ENCODE measurements at places on chromosomes 12 and 14. TPM values are rescaled to one million over a fixed set of nuclear protein-coding genes. Genes with fewer than 3 reads are reported as not detected.

The ITGA5 gene
- 174 TPM for total RNA-seq

The DENND5B gene
- total RNA-seq, result 1.2 TPM

The SRRM4 gene
- not detected for total RNA-seq

The CCND2 gene
- total RNA-seq, result 172 TPM

The REM2 gene
- 4.5 TPM for total RNA-seq

The TMEM132D gene
- not detected for total RNA-seq

The C14orf180 gene
- total RNA-seq, result not detected

The FRS2 gene
- 30.2 TPM for total RNA-seq

The SERPINA10 gene
- total RNA-seq, result not detected

The PTGER2 gene
- total RNA-seq, result 57.7 TPM

The PLBD1 gene
- total RNA-seq, result 0.38 TPM

The B3GNT4 gene
- total RNA-seq, result 1.4 TPM

The CREBL2 gene
- total RNA-seq, result 34.1 TPM

The C14orf132 gene
- total RNA-seq, result 3.5 TPM

The HNRNPA1 gene
- total RNA-seq, result 1,133 TPM

The BCL2L14 gene
- total RNA-seq, result 0.51 TPM

The PROX2 gene
- total RNA-seq, result 0.10 TPM

The ASB2 gene
- 5.4 TPM for total RNA-seq

The CLEC2A gene
- not detected for total RNA-seq

The PLA2G1B gene
- total RNA-seq, result not detected

The NPFF gene
- total RNA-seq, result not detected

The PLEKHG7 gene
- total RNA-seq, result not detected

The RAD9B gene
- not detected for total RNA-seq

The RPAP3 gene
- 29.5 TPM for total RNA-seq

The IKZF4 gene
- 14.4 TPM for total RNA-seq

The ANKS1B gene
- 0.19 TPM for total RNA-seq

The CCDC63 gene
- not detected for total RNA-seq

The CMKLR1 gene
- total RNA-seq, result 0.85 TPM

The PSMB5 gene
- 43.9 TPM for total RNA-seq

The CLEC4C gene
- not detected for total RNA-seq

The SERPINA1 gene
- total RNA-seq, result 0.63 TPM

The KRT75 gene
- total RNA-seq, result not detected

The WSCD2 gene
- 0.69 TPM for total RNA-seq

The ARMH4 gene
- not detected for total RNA-seq

The KRT6C gene
- not detected for total RNA-seq

The KLRD1 gene
- total RNA-seq, result 28.7 TPM

The DLGAP5 gene
- 1.3 TPM for total RNA-seq

The BCL11B gene
- 196 TPM for total RNA-seq

The MYF6 gene
- total RNA-seq, result not detected

All from T-cell (primary cell).